ENCODE measurements at places on chromosomes 2 and 18.
A peak's percentile ranks its signal among the peaks of the same experiment; 100 is the strongest.

- peak; percentile 47 for DNase-seq
Observed at GRCh38 chr2:20422402-20423271, 24.2 kb upstream of the RHOB start.

- no peak for DNase-seq
Observed at GRCh38 chr2:203824057-203824456, 43.5 kb upstream of the CTLA4 start.

DNA sequence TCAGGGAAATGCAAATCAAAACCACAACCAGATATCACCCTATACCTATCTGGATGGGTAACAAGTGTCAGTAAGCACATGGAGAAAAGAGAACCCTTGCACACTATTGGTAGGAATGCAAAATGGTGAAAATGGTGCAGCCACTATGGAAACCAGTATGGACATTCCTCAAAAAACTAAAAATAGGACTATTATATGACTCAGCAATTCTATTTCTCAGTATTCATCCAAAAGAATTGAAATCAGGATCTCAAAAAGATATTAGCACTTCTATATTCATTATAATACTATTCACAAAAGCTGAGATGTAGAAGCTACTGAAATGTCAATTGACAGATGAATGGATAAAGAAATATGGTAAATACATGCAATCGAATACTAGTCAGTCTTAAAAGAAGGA is 491.1 kb upstream of the MYT1L start:
- no peak for DNase-seq

GRCh38 chr18:61770279-61770678 is 122.5 kb downstream of the RNF152 start:
- no peak for DNase-seq

DNA sequence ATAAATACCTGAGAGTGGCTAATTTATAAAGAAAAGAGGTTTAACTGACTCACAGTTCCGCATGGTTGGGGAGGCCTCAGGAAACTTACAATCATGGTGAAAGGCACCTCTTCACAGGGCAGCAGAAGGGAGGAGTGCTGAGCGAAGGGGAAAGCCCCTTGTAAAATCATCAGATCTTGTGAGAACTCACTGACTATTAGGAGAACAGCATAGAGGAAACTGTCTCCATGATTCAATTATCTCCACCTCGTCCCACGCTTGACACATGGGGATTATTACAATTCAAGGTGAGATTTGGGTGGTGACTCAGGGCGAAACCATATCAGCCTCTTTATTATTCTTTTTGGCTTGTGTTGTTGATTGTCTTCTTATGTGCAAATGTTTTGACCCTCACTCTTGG is 76.2 kb downstream of the WDR7 start:
- no peak for DNase-seq

- DNase-seq, result no peak
Observed at GRCh38 chr2:7189106-7189505, 271.9 kb downstream of the RNF144A start.

DNA sequence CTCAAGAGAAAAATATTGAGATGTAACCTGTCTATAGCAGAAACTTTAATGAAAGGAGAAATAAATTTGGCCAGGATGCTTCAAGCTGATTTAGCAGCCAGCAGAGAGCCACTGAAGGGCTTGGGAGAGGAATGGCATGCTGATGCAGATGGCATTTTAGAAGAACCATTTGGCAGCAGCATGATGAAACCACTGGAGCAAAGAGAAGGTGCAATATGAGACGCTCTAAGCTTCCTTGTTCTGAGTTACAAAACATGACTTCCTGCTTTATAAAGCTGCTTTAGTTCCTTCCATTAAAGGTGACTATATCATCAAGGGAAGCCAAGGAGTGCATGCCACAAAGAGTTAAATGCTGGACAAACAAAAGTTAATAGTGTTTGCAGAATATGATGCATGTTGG is 189.7 kb downstream of the PID1 start:
- DNase-seq, result no peak

DNA sequence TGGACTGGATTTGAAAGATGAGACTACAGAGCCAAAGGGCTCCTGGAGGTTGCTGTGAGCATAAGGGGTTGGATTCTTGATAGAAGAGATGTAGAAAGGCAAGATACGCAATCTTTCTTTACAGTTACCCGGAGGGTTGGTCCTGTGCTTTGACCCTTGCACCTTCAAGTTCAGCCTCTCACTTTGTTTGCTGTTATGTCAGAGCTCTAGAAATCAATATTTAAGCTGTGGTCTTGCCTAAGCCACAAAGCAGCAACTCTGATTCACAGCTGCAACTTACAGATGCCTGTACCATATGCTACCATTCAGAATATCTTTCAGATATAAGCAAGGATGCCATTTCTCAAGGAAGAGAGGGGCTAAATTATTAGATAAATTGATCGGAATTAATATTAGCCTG is 943.1 kb upstream of the LRRTM1 start:
- DNase-seq, result no peak

DNA sequence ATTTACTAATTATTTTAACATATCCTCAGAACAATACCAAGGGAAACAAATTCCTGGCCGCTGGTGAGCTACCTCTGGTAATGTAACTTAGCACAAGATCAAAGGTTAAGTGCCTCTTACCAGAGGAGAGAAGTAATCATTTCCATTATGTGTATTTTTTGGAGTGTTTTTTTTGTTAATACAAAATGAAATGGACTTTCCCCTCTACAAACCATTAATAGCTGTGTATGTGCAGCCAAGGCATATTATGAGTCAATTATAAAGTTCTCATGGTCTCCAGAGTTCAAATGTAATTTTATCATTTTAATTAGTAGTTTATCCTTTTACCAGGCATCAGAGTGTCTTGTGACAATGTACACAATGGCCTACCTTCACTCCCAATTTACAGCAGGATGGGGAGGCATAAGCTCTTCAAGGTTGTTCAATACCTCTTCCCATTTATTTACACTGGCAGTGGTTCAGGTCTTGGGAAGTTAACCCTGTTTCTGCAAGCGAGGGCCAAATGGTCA is 242.2 kb downstream of the TGIF1 start:
- DNase-seq, result no peak

GRCh38 chr2:148875387-148876051 is 492 bp downstream of the KIF5C start:
- no peak for DNase-seq

DNA sequence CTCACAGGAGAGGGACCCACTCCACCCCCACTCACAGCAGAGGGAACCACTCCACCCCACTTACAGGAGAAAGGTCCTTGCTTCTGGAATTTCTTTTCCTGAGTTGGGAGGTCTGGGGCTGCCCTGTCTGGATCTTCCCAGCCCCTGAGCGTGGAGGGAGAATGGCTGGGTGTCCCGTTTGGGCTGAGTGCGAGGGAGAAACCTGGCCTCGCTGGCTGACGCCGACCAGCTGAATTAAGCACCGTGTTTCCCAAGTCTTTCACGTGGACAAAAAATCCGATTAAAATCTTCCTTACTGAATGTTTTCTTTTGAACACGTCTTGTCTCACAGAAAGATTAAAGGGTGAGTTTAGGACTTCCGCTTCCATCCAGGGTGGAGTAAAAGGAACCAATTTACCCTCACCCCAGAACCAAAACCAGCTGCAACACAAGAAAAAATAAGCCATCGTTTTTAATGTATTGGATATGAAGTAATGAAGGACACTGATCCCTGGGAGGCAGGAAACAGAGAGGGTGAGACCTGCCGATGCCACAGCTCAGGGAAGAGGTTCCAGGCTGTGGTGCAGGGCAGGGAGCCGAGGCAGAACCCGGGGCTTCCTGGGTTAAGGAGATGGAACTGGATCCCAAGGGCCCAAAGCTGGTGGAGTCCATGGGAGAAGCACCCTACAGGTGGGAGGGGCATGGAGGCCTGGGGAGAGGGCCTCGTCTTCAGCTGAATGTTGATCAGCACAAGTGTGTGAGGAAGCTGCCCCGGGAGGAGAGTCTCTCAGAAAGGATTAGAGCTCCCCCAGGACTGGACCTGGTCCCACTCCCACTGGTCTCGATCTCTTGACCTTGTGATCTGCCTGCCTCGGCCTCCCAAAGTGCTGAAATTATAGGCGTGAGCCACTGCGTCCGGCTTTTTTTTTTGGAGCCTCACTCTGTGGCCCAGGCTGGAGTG is 60.3 kb downstream of the RTP5 start:
- DNase-seq, result no peak

DNA sequence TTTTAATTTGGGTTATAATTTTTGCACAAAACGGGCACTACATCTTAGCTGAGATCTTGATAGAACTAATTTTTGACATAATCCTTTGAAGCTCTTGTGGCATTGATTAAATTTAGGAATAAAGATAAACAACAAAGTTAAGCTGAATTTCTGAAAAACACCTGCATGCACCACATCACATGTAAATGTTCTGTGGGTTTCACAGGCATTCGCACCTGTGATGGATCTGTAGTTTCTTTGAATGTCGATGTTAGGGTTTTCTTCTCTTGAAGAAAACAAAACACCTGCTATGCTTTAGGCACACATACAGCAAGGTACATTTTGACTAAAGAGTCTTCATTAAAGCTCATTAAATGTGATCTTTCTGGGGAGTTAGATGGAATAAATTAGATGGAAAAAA is 60.3 kb downstream of the RPIA start:
- DNase-seq, result no peak

DNA sequence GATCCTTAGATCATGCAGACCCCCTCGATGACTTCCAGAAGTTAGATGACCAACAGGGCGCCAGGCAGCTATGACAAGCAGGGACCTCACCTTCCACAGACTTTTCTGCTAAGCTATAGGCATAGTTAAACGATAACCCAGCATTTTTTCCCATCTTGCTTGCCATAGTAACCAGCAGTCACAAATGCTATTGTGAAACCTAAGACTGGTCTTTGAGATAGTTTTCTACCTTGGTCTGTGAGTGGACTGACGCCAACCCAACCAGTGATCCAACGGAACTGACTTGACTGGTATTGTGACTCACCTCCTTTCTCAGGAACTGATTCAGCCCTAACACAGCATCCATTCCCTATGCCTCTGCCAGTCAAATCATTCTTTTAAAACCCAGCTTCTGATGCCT is 361.2 kb downstream of the LRRTM4 start:
- no peak for DNase-seq

DNA sequence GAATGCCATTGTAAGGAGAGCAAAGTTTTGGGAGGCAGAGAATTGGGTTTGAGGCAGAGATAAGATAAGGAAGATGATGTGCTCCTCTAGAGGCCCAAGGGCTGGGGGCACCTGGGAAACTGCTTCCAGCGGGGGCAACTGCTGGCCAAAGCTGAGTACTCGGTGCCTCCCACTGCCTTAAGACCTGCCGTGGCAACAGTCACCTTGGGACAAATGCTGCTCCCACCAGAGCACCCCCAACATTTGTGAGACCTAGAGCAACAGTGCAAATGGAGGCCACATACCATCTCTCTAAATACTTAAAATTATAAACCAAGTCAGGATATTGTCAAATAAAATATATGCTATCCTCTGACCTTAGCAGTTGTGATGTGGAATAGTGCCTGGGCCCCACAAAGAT is 127.1 kb downstream of the CAPN13 start:
- no peak for DNase-seq

Data from heart right ventricle (tissue), 16 donors.